Stimulated activated CD8-positive, alpha-beta memory T cell treated with anti-CD3 and anti-CD28 coated beads, Interleukin-15, amount 100 ng/mL, for 4 hours (primary cell): ENCODE measurements at places on chromosomes 11 and 22.

DNA sequence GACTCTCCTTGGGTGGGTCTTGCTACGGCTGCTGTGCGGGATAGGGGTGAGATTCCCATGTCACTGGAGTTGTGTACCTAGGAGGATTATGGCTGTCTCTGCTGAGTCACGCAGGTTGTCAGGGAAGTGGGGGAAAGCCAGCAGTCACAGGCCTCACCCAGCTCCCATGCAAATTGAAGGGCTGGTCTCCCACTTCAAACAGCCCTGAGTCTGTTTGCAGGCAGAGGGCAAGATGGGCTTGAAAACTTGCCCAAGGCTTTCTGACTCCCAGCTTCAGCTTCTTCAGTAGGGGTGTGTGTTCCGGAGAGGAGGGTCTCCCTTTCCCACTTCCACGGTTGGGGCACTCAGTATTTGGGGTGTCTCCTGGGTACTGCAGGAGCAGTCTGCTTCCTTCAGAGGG is 10.9 kb upstream of the SC5D start:
- DNase-seq: no peak

GRCh38 chr11:28123151-28123581 is 15.0 kb downstream of the METTL15 start:
- no peak for DNase-seq

DNA sequence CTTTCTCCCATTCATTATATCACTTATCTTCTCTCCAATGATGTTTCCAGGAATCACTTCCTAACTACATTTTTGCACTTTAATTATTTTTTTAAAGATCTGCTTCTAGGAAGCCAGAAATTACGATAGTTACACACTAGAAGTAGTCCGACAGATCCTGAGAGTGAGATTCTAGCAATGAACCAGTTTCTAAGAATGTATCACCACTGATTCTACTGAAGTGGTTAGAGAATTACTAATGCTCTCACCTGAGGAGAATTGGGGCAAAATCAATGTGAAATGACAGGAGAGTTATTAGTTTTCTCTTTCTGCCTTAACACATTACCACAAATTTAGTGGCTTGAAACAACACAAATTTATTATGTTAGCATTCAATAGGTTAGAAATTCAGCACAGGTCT is 241.2 kb downstream of the CASP12 start:
- DNase-seq: no peak

DNA sequence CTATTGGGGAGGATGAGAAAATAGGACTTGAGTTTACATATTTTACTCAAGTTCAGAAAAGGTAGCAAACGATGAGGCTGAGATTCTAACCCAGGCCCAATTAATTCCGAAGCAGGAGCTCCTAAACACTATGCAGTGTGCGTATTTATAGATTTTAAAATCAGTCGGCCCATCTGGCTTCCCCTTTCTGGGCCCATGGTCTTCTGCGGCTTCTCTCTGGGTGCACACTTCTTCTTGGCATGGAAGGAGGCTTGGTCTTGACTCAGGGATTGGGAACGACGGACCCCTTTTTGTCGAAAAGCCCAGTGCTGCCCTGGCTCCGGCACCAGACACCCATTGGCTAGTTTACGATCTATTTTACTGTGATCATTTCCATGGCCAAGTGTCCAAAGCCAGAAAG is 1433.8 kb downstream of the BRD1 start:
- DNase-seq: no peak

DNA sequence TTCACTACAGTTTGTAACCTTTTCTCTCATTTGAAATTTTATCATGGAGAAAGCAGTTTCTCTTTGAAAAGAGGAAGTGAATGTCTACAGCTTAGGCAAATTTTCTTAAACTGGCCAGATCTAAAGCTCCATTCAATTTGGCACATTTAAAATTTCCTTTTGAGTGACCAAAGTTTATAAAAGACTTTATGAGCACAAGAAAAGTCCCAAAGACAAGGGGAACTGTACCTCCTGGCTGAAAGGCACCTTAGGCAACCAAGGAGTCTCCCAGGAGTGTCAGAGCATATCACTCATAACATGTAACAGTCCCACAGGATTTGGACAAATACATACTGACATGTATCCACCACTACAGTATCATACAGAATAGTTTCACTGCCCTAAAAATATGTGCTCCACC is 41.3 kb downstream of the NARS2 start:
- DNase-seq: no peak

DNA sequence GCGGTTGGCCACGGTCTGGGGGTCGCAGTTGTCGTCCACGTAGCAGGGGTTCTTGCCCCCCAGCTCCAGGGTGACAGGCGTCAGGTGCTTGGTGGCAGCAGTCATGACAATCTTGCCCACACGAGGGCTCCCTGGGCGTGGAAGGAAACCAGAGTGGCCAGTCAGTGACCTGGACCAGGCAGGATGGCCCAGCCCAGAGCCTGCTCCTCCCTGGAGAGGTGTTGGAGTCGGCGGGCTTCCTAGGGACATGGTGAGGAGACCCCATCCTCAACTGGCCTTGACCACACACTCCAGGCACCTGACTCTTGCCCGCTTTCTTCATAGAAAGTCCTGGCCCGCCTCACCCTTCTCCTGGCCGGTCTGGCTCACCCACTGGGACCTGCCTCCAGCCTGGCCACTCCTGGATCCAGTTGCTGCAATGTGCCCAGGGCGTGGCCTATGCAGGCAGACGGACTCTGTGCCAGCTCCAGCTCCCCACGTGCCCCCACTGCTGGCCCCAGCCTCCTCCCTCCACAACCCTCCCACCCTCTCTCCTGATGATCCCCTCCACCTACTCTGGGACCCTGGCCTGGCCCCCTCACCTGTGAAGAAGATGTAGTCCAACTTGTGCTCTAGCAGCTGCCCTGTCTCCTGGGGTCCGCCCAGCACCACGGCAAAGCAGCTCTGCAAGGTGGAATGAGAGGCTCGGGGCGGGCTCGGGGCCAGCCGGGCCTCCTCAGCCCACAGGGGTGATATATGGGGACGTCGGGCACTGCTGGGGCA is 8.7 kb downstream of the ALDH3B2 start:
- no peak for DNase-seq

GRCh38 chr11:103812680-103813079 is 223.8 kb upstream of the DDI1 start:
- no peak for DNase-seq

DNA sequence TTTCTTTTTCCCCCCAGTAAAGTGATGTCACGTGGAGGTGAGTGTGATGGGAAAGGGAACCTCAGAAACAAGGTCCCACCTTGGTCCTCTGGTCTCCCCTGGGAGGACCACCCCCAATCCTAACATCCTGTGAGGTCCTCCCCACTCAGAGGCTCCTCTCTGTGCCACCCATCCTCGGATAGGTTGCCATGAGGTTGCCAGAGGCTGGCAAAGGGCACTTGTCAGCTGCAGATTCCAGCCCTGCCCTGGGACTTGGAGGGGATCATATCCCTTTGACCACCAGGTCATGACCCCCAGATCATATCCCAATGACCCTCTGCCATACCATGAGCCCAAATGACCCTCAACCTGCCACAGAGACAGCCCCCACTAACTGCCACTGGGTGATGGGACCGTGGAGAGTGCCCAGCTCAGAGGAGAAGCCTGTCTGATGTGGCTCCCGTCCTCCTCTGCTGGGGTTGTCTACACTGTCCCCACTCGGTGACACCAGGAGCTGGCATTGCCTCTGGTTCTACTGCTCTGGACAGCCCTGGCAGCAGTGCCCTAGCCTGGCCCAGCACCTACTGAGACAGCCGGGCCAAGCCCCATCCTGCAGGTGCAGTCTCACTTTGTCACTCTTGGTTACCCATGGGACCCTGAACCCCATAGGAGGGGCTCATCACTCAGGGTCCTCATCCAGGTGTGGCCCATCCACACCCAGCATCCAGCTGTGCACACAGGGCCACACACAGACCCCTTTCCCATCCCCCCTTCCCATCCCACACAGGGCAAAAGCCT is 90.2 kb upstream of the KCNQ1OT1 start:
- DNase-seq: no peak

DNA sequence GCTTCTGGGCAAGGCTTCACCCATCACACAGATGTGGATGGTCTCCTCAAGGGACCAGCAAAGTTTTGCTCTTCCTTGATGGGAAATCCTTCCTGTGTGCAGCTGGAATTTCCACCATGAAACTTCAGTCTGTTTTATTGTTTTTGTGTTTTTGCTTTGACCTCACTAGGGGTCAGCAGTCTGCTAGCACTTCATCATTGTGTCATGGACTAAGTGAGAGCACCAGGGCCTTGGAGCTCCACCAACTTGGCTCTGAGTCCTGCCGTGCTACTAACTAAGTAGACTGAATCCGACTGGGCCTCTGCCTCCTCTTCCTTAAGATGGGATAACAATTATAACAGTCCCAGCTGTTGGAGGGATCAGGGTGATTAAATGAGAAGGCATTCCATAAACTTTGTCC is 305.8 kb upstream of the NCAM1 start:
- no peak for DNase-seq

DNA sequence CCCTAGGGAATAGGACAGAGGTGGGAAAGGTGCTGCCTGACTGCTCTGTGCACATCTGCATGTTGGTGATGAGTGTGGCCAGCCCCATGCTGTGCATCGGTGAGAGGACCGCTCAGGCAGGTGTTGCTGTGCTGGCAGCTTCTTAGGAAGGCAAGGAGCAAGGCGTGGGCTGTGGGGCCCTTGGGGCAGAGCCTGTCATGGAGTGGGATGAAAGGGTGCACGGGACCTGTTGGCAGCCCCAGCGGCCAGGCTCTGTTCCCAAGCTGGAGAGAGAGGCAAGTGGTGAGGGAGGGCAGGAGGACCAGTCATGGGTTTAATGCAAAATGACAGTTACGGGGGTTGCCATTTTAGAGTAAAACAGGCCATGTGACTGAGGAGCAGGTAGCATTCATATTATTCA is 78.3 kb downstream of the ZBTB16 start:
- DNase-seq: no peak

DNA sequence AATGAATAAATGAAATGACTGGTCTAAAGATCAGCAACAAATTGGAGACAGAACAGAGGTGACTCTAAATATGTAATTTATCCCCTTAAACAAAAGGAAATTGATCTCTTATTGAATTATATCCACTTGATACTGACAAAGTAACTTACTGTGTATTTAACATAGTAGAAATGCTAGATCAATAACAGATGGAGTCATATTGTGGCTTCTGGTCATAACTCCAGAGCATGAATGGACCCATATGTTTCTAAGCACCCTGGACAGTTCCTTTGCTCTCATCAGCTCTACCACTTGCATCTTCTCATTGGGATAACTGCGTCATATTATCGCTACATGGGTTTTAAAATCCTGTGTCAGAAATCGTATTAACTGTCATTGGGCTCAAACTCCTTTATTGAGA is 222.3 kb downstream of the ETS1 start:
- DNase-seq: no peak
